ENCODE measurements at places on chromosomes 7 and 10. TPM values are rescaled to one million over a fixed set of nuclear protein-coding genes. Genes with fewer than 3 reads are reported as not detected.

PRSS1 gene
- total RNA-seq = not detected

HGF gene
- total RNA-seq = 0.53 TPM

STEAP1B gene
- 4.1 TPM for total RNA-seq

HTRA1 gene
- total RNA-seq = not detected

WNT8B gene
- total RNA-seq = not detected

ASZ1 gene
- total RNA-seq = not detected

SLC26A3 gene
- total RNA-seq = not detected

TMEM213 gene
- not detected for total RNA-seq

NXPH1 gene
- not detected for total RNA-seq

SOSTDC1 gene
- total RNA-seq = not detected

PNPLA8 gene
- total RNA-seq = 16.3 TPM

PTPRE gene
- 65.1 TPM for total RNA-seq

DCLRE1C gene
- 24.8 TPM for total RNA-seq

GPR26 gene
- total RNA-seq = not detected

STOX1 gene
- 0.50 TPM for total RNA-seq

SKIDA1 gene
- not detected for total RNA-seq

CUZD1 gene
- total RNA-seq = 1.1 TPM

CRYGN gene
- not detected for total RNA-seq

TNRC18 gene
- 81.2 TPM for total RNA-seq

SYT15B gene
- total RNA-seq = not detected

CC2D2B gene
- 0.57 TPM for total RNA-seq

GHRHR gene
- not detected for total RNA-seq

SAMD9 gene
- 27.3 TPM for total RNA-seq

MEST gene
- total RNA-seq = 0.73 TPM

TLX1 gene
- total RNA-seq = not detected

PRSS37 gene
- not detected for total RNA-seq

MYO3A gene
- not detected for total RNA-seq

MSMB gene
- total RNA-seq = not detected
